ENCODE measurements at places on chromosomes 16 and 17.

GRCh38 chr17:74431568-74432423 lies at the start of gene GPRC5C:
TSS of gene GPRC5C (plus strand) at chr17:74432088. CDS start at chr17:74439777, 7,689 bp downstream.
- peak within 1 kb of the TSS; percentile 30 for H3K27ac ChIP-seq
- H3K4me3 ChIP-seq, result peak within 1 kb of the TSS; percentile 29
- peaks cover 88% of the 10 kb centered on the region for H3K27me3 ChIP-seq

GRCh38 chr17:1996800-1997288 lies 28.3 kb downstream of the RTN4RL1 start:
- H3K36me3 ChIP-seq, result no peaks in the 10 kb centered on the region
- DNase-seq, result no peak
- H3K27me3 ChIP-seq, result peaks cover 41% of the 10 kb centered on the region

GRCh38 chr16:76970087-76970744 lies 220.8 kb upstream of the MON1B start:
- no peaks in the 10 kb centered on the region for H3K27me3 ChIP-seq
- H3K4me1 ChIP-seq, result no peaks in the 10 kb centered on the region
- H3K36me3 ChIP-seq, result no peaks in the 10 kb centered on the region
- H3K27ac ChIP-seq, result no peak overlapping the region

DNA sequence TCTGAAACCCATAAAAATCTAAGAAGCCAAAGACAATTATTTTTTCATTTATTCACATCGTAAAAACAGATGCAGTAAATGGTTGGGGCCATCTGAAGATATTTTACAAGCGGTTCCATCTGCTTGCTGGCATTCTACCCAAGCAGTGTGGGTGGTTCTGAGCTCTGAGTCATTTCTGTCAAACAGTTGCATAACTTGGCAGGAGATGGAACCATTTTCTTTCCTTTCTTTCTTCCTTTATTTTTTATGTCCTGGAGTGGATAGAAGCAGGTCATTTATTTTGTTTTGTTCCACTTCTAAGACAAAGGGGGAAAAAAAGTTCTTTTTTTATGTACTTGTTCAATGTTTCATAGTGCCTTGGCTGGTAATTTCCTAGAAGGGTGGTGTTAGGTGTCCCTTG lies 1151.9 kb upstream of the GOT2 start:
- H3K27ac ChIP-seq, result no peak overlapping the region
- H3K36me3 ChIP-seq, result no peaks in the 10 kb centered on the region
- H3K4me1 ChIP-seq, result no peaks in the 10 kb centered on the region
- no peak overlapping the region for H3K4me3 ChIP-seq
- H3K27me3 ChIP-seq, result no peaks in the 10 kb centered on the region

DNA sequence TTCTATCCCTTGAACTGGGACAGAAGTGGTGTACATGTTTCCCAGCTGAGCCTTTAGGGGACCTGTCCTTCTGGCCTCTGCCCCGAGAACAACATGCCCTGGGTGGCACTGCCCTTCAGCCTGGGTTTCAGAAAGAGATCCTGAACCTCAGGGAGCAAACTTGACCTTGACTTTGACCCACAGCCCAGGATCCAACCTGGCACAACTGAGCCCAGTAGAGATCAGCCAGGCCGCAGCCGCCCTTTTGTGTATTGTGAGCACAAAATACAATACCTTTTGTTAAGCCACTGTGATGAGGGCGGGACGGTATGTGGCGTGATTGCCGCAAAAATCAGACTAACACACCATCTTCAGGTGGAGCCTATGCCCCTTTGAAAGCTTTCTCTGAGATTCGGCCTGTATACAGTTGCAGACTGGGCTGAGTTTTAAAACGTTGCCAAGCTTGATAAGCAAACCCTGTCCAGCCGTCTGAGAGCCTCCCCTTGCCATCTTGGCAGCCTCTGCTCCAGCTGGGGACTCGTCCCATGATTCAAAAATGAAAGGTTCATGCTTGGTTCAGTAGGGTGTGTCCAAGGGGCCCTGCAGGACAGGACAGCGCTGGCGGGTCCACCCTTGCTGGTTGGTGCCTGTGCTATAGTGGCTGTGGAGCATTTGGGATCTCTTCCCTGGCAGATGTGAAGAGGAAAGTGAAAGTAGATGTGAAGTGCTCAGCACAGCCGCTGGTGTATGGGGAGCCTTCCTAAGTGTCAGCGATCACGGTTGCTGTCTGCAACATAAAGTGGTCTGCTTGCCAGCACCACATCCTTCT lies 40.3 kb downstream of the FOXL1 start:
- no peak for DNase-seq
- H3K27me3 ChIP-seq, result no peaks in the 10 kb centered on the region
- H3K4me3 ChIP-seq, result no peak overlapping the region
- no peaks in the 10 kb centered on the region for H3K4me1 ChIP-seq
